ENCODE measurements at places on chromosomes 1 and 21.

DNA sequence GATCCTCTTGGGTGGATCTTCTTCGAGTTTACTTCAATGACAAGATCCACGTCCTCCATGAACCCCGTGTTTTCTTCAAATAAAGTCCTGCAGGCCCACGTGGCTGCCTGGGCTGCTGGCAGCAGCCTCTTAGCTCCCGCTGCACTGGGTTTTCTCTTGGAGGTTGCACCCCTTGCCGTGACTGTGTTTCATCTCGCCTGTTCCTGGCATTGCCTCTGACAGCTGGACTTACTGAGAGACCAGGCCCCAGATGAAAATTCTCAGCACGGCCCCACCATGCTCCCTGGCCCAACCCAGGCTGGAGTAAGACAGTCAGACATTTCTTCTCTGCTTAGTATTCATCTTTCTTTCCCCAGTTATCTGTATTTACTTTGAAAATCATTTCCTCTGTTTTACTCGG lies 274.8 kb upstream of the RUNX1 start:
- DNase-seq = no peak

GRCh38 chr21:15682186-15682895 lies 47.4 kb upstream of the USP25 start:
- no peak for DNase-seq

GRCh38 chr1:6358144-6358624 lies 35.4 kb downstream of the ACOT7 start:
- DNase-seq = no peak

- no peak for DNase-seq
These were observed 45.9 kb downstream of the SLC19A1 start for GRCh38 chr21:45496151-45496967.

DNA sequence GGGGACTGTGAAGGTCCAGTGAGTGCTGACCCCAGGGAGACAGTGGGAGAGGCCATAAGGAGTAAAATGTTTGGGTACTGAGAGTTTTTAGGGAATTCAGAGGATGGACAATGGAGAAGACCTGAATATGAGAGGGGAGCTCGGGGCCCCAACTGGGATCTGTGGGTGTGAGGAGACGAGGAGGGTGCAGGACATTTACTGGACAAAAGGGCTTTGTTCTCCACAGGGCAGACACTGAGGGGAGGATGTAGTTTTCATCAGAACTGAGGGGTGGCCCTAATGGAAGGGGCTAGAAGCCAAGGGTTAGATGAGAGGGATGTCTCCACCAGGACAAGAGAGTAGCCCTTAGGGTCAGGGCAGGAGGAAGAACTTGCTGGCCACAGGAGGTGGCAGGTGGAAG lies 30.0 kb downstream of the TMCC2 start:
- DNase-seq = no peak

- DNase-seq = no peak
These were observed 87.9 kb upstream of the SOX13 start for GRCh38 chr1:203985044-203985443.

DNA sequence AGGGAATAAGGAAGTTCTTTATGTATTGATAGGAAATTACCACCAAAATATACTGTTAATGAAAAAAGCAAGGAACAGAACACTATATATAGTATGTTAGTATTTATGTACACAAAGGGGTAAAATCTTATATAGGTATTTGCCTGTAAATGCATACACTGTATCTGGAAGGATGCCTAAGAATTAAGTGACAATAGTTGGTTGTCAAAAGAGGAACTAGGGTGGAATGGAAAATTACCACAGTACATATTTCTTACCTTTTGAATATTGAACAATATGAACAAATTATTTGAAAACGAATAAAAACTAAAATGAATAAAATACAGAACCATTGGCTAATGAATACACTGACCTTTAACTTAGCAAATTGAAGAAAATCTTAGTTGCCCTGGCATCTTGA lies 13.6 kb downstream of the ARPC5 start:
- DNase-seq = no peak

GRCh38 chr1:107879927-107880326 lies 85.1 kb downstream of the VAV3 start:
- DNase-seq = no peak

DNA sequence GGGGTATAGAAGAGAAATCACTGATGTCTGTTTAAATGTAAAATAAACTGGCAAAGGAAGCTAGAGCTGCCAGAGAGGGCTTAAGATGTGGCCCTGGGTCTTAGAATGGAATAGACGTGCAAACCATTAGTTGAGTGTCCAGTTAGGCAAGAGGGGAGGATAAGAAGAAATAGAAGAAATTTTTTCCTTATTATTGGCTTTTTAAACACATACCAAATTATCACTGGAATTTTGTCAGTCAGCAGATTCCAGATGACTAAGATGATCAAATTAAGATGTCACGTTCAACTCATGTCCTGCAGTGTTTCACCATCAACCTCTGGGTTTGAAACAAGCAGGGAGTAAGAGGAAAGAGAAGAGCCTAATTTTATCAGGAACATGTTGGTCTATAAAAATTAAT lies 71.6 kb upstream of the C1orf21 start:
- DNase-seq = no peak

- no peak for DNase-seq
These were observed at the start of gene CYYR1 for GRCh38 chr21:26572702-26573381. Gene CYYR1, minus strand, starts transcription at chr21:26573286. Its CDS starts 346 bp downstream, at chr21:26572940.

DNA sequence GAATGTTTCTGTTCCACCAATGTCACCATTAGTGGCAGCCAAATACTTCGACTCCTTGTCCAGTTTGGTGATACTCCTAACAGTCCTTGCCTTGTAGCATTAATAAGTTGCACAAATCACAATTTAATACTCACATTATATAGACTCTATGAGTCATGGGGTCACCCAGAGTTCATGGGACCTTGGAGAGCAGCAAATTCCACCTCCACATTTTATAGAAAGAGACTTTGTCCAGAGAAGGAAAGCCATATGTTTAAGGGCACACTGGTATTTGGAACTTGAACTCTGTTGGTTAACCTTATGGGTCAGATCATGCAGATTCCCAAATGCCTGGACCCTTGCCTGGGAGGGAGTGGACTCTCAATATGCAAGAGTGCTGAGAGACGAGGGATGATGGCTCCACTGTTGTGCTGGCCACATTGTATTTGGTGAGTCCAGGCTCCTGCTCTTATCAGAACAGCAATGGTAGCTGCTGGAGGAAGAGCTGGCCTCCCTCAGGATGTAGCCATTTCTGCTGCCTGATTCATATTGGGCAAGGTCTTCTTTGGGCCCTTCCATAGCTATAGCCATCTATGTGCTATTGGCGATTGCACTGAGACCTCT lies 30.6 kb downstream of the DNAJC6 start:
- DNase-seq = no peak

DNA sequence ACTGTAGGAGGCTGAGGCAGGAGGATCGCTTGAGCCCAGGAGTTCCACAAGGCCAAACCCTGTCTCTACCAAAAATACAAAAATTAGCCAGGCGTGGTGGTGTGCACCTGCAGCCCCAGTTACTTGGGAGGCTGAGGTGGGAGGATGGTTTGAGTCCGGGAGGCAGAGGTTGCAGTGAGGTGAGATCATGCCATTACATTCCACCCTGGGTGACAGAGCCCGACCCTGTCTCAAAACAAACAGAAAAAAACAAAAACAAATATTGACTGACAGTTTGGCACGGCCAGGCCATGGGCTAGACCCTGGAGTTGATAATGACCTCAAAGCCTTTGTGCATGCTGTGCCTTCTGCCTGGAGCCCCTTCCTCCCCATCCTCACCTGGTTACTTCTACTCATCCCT lies 19.2 kb upstream of the RSPO1 start:
- DNase-seq = no peak

DNA sequence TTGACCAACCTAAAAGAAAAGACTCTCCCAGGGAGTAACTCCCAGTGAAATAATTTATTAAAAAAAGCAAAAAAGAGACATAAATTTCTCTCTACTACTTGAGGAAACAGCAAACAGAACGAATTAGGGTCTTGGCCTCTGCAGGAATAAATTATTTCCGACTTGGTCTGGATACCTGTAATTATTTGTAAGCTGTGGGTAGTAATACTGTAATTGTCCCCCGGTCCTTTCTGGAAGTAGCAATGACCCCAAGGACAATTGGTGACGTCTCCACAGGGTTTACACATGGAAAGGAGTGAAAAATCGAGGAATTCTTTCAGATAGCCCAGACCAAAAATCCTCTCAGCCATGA lies 3.7 kb upstream of the SIM2 start:
- DNase-seq = no peak

DNA sequence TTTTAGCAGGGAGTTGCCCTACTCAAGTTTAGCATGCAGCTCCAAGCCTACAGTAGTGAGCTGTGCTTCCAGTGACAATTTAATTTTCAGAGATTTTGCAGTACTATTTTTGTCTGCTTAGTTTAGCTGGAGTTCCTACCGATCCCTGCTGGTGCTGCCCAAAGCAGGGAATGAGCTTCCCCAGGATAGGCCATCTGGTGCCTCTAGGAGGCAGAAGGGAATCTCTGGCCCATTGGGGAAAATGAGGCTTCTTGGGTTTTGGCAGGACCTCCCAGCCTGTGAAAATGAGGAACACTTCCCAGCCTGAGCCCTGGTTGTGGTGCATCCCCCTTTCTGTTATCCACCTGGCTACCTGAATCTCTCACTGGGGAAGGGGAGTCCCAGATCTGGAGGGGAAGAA lies 149.2 kb downstream of the RASAL2 start:
- no peak for DNase-seq

GRCh38 chr1:59601041-59601441 lies 213.7 kb upstream of the HOOK1 start:
- DNase-seq = no peak

- no peak for DNase-seq
These were observed 47.0 kb upstream of the RBM15 start for GRCh38 chr1:110292031-110292741.

- no peak for DNase-seq
These were observed 50.8 kb upstream of the ARTN start for GRCh38 chr1:43882763-43883162.

GRCh38 chr1:182143154-182143657 lies 81.7 kb upstream of the ZNF648 start:
- peak; percentile 92 for DNase-seq

DNA sequence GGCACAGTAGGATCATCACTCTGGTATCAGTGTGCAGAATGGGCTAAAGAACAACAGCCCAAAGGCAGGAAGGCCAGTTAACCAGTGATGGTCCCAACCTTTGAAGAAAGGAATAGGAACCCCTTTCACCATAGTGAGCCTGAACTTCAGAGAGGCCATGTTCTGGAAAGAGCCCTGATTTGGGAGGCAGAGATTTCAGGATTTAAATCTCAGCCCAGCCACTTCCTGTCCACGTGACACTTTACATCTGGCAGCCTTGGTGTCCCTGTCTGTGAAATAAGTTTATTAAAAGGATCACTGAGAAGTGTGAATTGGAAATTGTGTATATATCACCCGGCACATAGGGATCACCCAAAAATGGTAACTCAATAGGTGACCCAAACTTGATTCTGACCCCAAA lies 13.0 kb downstream of the MATN1 start:
- DNase-seq = no peak

DNA sequence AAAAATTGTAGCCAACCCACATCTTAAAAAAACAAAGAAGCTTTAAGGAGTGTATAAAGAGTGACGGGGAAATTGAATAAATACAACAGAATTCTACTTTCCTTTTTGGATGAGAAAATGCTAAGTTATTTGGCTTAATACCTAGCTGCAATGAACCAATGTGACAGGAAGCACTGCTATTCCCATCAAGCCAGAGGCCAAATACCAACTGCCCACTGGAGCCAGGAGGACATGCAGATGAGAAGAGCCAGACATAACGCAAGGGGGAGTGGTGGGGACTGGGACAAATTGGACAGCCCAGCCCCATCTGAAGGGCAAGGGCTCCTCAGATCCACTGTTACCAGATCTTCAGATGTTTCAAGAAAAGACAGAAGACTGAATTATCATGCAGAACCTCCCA lies 25.7 kb downstream of the DNAJC11 start:
- no peak for DNase-seq

DNA sequence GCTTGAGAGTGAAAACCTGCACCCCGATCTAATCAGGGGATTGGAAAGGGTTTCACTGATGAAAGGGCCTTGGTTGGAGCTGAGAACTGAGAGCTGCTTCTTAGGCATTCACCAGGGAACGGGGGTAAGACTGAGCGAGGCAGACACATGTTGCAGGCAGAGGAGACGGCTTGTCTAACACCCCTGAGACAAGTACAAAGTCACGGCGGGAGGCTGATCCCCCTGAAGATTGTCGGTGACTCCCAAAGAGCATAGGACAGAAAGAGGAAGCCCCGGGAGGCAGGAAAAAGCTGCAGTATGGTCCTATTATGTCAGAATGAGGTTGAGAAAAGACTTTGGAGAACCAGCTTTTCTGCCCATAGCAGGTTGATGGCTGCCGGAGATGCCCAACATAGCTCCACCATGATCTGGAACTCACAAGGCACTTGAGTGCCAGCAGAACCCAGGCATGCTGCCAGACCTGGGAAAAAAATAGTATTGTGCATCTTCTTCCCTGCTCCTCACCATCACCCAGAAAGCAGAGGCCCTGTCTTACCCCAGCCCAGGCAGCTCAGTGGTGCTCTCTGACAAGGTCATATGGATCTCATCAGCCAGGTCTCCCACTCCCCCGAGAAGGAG lies 463.9 kb upstream of the PROX1 start:
- no peak for DNase-seq

GRCh38 chr1:92184632-92185031 lies 33.1 kb upstream of the C1orf146 start:
- no peak for DNase-seq

DNA sequence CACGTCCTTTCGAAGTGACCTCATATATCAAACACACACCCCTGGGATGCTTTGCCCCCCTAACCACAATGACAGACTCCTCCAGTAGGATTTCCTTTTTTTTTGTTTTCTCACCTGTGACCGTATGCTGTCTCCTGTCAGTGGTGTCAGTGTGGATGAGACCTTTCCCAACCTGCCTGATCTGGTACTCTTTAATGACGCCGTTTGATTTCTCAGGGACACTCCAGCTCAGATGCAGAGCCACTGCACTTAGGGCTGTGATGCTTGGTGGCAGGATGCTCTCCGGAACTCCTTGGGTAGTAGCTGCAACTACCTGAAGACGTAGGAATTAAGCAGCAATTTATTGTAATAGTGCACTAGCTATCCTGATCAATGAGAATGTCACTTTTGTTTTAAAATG lies 212.6 kb downstream of the KCTD3 start:
- no peak for DNase-seq

DNA sequence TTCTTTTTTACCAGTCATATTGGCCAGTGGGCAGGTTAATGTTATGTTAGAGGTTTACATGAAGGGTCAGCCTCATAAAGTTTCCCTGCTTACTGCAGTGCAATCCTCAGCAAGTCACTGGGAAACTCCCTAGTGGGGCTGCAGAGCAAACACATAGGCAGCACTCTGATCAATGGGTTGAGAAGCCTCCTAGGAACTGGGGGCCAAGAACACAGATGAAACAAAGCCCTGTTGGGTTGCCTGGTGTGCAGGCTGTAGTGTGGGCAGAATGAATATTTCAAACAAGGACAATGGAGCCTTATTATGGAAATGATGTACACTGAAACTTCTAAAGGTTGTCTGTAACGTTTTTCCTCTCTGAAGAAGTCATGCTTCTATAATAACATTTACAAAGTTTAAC lies 431.6 kb upstream of the PTBP2 start:
- DNase-seq = no peak

DNA sequence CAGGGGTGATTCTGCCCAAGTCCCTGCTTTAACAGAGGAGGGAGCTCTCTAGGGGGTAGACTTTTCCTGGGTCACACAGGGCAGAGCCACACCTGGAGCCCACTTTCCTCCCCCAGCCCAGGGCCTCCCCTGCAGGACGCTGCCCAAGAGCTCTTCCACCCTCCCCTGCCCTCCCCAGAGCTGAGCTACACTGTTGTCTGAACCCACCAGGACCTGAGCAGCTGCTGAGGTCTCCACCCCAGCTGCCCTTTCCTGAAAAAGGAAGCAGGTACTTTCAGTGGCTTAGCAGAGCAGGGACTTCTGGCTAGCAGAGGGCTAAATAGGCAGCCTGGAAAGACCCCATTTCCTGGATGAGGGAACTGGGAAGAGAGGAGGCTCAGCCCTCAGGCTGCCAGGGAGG lies 169.3 kb upstream of the ETV3 start:
- DNase-seq = no peak
